ENCODE measurements at places on chromosomes 1 and 21.
A peak's percentile ranks its signal among the peaks of the same experiment; 100 is the strongest.

GRCh38 chr1:115429884-115430283, 91.8 kb upstream of the NGF start:
- DNase-seq = no peak

GRCh38 chr21:35204850-35205541, 155.9 kb upstream of the RUNX1 start:
- peak; percentile 94 for DNase-seq

DNA sequence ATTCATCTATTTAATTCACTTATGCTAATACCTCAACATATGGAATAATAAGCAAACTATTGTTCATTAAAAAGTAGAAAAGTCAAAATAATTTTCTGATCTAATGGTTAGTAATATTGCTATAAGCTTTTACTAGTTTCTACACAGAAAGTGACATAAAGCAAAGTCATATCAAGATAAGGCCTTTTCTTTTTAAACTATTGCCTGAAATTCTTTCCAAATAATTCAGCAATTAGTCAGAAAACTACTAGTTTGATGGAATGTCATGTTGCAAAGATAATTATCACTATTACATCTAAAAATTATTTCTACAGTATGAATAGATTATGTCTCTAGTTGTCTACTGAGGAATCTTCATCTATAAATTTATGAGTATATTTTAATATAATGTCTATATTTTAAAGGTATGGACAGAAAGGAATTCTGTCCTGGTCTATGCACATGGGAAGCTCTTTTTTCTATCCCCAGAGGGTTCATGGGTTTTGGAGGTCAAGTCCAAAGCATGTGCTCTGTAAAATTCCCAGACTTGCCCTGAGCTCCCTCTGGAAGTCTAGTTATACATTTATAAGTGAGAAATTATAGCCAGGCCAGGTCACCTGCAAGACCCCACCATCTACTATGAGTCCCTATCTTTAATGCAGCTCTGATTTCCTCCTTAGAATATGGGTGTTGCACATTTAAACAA, 84.6 kb upstream of the DPYD start:
- no peak for DNase-seq

- DNase-seq = peak; percentile 53
These were observed 53.6 kb downstream of the GLUL start for GRCh38 chr1:182337736-182338571.

GRCh38 chr1:24688621-24689195, 45.6 kb downstream of the SRRM1 start:
- DNase-seq = peak; percentile 85

- no peak for DNase-seq
These were observed 32.7 kb downstream of the TUT4 start for GRCh38 chr1:52520148-52520547.

DNA sequence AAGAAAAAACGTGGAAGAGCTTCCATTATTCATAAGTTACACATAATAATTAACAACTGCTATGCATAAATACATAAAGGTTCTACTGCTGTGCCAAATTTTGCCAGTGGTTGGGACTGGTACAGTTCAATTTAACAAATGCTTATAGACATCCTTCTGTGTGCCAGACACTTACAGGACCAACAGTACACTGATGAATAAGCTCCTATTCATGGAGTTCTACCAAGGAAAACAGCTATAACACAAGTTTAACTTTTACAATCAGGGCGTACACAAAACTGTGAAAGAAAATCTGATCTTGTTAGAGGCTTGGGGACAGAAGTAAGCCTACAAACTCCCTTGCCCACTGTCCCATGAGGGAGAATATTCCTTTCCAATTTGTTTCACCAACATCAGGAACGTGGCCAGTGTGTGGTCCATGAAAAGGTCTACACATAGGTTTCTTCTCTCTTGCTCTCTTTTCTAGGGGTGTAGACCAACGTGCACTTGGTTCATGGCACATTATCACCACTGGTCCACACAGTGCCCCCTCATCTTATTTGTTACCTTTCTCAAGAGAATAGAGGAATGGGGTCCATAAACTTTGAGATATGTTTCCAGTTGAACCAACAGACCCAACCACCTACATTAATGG, 10.1 kb downstream of the NRIP1 start:
- no peak for DNase-seq

GRCh38 chr1:153946622-153947241, at the start of gene DENND4B:
Gene DENND4B (minus strand): TSS chr1:153946718. CDS start chr1:153944374, 2,344 bp downstream.
- peak; percentile 79 for DNase-seq

DNA sequence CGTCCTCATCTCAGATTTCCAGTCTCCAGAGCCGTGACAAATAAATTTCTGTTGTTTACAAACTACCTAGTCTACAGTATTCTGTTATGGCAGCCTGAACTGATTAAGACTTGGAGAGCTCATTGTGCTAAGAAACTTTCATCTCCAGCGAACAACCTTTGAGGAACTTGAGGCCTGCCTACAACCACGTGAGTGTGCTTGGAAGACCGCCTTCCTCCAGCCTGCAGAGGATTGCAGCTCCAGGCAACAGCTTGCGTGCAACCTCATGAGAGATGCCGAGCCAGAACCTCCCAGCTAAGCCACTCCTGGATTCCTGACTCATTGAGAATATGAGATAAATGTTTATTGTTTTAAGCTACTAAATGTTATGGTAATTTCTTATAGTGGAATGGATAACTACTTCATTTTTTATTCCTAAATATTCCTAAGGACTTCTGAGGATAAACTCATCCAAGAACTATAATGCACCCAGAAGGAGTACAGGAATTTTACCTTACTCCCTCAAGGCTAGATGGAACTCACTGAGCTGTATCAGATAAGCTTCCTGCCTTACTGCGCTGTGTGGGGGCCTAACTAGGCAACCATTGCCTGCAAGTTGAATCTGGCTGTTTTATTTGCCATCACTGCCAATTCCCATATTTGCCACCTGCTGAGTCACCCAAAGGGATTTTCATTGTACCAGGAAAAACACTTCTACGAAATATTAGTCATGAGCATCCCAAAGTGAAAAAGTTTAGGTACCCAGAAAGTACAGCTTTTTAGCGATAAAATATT, 17.6 kb downstream of the FAM177B start:
- DNase-seq = no peak

GRCh38 chr1:196531737-196532524, 76.3 kb downstream of the KCNT2 start:
- DNase-seq = no peak

DNA sequence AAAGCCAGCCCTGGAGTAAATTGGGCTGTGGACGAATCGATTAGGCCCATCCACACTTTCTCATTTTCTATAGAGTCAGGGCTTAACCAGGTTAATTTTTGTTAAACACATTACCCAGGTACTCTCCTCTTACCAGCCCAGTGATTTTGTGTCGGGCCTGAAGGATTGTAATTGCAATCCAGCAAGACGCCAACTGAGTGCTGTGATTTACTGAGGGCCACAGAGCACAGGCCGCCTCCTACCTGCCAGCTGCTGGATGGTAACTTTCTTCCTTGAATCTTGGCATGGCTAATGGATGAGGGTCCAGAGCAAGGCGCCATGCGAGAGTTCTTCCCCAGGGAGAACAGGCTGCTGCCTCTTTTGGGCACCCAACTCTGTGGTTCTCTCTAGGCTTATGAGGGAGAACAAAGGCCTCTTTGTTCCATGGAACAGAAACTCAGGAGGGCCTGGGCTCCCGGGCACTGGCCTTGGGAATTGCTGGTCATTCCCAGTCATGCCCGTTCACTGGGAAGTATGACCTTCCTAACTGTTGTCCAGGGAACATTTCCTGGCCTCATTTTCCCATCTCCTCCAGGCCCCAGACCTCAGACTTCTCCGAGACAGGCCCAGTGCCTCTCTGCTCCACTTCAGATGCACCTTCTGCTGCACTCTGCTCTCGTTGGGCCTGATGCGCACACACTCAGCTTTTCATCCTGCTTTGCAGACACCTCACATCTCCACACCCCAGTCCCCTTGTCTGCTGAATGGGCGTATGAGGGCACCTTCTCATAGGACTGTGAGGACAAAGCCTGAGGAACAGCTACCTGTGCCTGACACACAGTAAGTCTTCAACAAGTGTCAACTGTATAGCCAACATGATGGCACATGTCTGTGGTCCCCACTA, 57.3 kb downstream of the SYF2 start:
- no peak for DNase-seq

DNA sequence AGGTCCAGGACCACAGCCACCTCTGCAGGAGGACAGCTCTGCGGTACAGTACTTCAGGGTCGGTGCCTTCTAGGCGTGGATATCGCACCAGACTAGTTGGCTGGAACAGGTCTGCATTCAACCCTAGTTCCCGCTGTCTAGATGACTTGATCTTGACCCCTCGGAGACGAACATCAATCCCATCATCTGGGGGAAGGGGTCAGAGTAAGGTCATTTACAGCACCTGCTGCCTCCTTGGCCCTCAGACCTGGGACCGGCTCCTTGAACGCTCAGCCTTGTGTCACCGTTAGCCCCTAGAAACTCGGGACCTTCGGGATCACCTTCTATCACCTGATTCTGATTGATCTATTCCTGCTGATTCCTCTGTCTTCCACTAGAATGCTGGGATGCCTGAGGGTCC, 2.6 kb downstream of the HECTD3 start:
- no peak for DNase-seq

DNA sequence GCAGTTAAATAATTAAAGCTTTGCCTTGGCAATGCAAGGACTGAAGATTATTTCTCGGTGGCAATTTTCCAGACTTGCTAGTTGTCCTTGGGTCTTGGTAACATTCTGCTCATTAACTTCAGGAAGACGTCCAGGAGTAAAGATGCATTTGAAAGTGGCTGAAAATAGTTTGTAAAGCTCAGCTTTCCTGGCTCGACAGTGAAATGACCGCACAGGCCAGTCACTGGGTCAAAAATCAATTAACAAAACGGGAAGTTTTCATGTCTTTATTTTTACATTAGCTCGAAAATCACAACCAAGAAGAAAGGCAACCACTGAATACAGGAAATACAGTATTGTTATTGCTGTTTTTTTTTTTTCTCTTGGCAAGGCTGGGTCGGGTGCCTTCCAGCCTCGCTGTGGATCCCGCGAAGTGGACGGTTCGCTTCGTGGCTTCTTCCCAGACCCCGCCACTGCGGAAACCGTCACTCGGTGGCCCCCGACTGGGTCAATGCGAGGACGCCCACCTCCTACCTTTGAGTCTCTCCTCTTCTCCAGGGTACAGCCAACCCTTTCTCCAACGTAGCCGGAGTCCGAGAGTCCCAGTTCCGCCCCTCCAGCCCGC, 479 bp upstream of the SNX7 start:
- no peak for DNase-seq

- no peak for DNase-seq
These were observed 4.7 kb upstream of the PFKL start for GRCh38 chr21:44295163-44295573.

DNA sequence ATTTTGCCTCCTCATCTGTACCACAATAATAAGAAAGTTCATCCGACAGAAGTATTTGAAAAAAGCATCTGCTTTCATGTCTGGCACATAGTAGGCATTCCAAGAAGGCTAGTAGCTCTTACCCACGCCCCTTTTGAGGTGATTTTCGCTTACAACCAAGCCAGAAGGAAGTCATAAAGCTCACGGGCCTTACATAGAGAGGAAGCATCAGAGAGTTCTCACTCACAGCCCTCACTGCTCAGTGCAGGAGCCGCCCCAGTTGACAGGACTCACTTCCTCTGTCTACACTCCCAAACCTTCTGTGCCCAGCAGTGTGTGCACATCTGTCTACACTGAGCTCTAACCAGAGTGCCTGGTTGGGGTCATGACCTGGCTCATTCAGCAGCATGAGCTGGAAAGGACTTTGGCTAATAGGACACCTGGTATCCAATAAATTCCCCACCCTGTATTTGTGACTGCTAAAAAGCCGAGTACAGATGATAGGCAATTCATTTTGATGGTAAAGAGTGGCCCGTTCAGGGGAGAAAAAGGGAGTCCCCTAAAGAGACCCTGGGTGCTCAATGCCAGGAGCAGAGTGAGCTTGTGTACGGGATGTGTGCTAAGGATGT, 36.8 kb upstream of the DUSP10 start:
- no peak for DNase-seq

DNA sequence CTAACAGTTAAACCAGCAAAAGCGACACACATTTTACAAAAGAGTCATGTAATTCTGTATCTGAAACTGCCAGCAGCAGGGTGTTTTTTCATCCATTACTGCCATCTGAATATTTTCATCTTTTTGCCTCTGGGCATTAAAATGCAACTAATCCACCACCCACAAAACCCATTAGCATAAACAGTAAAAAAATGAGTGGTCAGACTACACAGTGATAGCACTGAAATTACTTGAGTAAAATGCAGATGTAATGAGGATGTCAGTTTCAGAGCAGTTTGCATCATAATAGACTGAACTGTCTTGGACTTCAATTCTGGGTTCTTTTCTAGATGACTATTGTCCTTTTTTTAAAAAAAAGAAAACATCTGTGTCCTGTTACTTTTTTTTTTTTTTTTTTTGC, 132.3 kb downstream of the GABPA start:
- DNase-seq = no peak

DNA sequence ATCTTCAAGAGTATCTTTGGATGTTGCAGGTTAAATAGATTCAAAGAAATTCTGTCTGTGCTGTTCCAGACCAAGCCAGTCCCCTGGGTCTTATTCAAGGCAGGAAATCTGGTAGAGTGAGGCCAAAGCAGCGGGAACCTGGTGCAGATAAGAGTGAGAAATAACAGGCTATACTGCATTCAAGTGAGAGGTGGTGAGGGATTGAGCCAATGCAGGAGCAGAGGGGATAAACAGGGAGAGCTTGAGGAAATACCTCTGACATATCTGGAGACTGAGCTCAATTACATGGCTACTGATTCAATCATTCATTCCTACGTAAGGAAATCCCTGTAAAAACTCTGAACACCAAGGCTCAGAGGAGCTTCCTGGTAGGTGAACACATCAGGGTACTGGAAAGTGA, 17.2 kb upstream of the PSMA5 start:
- no peak for DNase-seq

GRCh38 chr21:42837421-42838211, 41.7 kb downstream of the WDR4 start:
- no peak for DNase-seq

- no peak for DNase-seq
These were observed 104.0 kb upstream of the BMP8A start for GRCh38 chr1:39387452-39387851.

DNA sequence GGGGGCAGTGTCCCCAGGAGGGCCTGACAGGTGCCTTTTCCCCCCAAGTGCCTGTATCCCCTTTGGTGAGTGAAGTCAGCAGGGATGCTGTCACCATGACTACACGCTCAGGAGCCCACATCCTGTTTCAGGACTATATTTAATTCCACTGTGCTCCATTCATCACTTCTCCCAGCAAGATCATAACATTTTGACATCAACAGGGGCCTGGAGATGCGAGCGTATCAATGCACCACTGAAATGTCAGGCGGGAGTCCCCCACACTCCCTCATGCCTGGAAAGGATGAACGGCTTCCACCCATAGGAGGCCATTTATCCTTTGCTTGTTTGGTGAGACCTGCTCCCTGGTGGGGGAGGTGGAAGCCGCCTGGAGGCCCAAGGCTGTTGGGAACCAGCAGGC, 119.1 kb downstream of the PTPRU start:
- no peak for DNase-seq

- DNase-seq = no peak
These were observed 22.5 kb downstream of the FAM177B start for GRCh38 chr1:222759451-222760035.

GRCh38 chr1:227914801-227915563, 32.8 kb downstream of the WNT9A start:
- DNase-seq = no peak
